Fibroblast of gingiva (primary cell): ENCODE measurements at places on chromosomes 3 and 15.

DNA sequence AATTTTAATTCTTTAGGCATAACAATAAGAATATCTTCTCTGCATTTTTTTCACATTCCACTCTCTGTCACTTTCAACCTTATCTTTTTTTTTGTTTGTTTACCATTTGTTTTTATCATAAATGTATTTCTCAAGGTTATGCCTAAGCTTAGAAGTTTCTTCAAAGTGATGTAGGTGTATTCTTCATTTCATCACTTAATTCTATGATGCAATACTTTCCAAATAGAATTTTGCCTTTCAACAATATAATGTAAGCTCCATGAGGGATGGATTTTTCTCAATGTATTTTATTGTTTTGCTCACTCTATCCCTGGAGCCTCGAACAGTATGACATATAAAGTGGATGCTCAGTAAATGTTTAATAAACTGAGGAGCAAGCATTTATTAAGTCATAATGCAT lies 444.9 kb downstream of the EPHA6 start:
- no peak for DNase-seq

DNA sequence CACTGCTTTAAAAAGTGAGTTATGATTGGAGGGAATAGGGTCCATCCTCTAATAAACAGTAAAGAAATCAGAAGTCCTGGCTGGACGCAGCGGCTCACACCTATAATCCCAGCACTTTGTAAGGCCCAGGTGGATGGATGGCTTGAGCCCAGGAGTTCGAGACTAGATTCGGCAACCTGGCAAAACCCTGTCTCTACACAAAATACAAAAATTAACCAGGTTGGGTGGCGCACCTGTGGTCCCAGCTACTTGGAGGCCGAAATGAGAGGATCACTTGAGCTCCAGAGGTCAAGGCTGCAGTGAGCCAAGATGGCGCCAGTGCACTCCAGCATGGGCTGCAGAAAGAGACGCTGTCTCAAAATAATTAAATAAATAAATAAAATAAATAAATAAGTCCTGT lies 171.2 kb downstream of the POTEB3 start:
- DNase-seq: peak; percentile 0

DNA sequence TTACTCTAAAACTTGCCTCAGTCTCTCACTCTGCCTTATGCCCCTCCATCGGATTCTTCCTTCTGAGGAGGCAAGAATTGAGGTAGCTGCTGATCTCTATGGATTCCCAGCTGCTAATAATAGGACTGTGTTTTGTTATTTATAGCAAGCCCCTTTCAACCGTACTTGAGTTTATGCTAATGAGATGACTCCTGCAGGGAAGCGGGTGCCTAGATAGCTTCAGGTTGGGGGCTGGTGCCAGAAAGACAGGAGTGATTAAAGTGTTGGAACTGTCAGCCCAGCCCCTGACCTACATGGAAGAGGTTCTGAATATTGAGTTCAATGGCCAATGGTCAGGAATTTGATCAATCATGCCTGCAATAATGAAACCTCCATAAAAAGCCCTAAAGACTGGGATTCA lies 21.8 kb upstream of the LIMD1 start:
- no peak for DNase-seq

DNA sequence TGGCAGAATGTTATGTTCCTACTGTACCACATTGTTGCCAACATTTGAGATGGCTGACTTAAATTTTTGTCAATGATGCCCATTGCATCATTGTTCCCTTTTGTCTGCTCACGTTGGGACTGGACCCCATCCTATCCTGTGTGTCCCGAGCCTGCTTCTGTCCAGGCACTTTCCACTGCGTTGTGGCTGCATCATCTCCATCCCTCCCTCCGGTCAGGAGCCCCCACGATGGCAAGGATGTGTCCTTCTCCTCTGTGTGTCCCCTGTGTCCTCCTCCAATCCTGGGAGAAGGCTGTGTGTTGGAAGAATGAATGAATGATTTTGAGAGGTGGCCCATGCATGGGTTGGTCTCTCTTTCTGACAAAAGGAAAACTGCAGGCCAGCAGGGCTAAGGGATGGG lies 19.4 kb upstream of the MRPS22 start:
- DNase-seq: no peak

GRCh38 chr15:73046073-73046472 lies 6.2 kb upstream of the NEO1 start:
- DNase-seq: no peak

GRCh38 chr3:102200126-102200525 lies 234.7 kb upstream of the ZPLD1 start:
- DNase-seq: no peak

DNA sequence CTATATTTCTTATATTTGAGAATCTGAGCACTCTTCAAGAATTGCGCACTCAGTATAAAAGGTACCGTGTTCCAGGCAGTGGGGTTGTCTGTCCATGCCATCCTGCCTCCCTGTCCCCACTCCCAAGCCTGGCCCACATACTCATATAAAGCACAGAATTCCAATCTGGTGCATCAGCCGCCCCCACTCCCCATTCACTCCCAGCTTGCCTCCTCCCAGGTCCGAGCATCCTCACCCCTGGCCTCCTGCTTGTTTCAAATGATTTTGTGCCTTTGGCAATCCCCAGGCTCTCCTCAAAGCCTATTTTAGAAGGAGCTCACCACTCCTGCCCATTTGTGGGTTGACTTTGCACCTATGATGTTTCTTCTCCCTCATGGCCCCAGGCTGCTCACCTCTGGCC lies 22.2 kb upstream of the IGF1R start:
- no peak for DNase-seq

- no peak for DNase-seq
These were observed 210.2 kb downstream of the XXYLT1 start for GRCh38 chr3:195060531-195061291.

- DNase-seq: no peak
These were observed 341.6 kb upstream of the WNT5A start for GRCh38 chr3:55828712-55829111.

DNA sequence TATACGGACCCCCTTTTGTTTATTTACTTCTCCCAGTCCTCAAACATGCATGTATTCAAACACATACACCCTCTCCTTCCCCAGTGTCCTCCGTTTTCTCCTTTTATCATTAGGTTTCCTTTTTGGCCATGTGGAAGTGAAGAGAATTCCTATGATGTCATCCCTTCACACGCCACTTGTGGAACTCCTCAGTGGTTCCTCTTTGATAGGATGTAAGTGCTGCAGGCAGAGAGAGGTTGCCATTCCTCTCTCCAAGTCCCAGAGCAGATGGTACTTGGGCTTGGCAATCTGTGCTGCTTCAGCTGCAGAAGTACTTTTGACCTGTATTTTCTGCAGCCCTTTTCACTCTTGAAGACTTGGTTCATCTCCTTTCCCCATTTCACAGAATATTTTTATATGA lies 32.9 kb upstream of the CRTC3 start:
- no peak for DNase-seq

DNA sequence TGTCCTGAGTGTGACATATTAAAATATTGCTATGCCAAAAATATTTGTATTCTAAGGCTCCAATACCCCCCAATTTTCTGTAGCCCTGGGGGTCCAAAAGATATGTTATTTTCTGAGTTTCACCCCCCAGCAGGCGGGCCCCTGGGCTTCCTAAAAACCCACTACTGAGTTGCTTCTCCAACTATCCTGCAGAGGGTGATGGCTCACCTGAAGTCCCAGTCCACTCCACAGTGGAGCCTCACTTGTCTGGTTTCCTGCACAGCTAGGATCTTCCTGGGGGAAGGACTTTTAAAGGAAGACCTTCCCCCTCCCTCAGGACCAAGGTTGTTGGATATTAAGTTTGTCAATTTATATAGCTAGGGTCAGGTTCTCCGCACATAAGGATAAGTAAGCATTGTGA lies 1181.4 kb downstream of the ROBO2 start:
- no peak for DNase-seq

GRCh38 chr3:127488141-127488672 lies 102.3 kb downstream of the TPRA1 start:
- DNase-seq: no peak

DNA sequence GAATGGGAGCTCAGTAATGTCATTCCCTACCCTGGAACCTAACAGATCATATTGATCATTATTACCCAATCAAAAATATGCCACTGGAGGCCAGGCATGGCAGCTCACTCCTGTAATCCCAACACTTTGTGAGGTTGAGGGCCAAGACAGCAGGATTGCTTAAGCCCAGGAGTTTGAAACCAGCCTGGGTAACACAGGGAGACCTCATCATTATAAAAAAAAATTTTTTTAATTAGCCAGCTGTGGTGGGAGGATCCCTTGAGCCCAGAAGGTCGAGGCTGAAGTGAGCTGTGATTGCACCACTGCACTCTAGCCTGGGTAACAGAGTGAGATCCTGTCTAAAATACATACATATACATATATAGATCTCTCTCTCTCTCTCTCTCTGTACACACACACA lies 10.2 kb downstream of the IGDCC4 start:
- peak; percentile 44 for DNase-seq

DNA sequence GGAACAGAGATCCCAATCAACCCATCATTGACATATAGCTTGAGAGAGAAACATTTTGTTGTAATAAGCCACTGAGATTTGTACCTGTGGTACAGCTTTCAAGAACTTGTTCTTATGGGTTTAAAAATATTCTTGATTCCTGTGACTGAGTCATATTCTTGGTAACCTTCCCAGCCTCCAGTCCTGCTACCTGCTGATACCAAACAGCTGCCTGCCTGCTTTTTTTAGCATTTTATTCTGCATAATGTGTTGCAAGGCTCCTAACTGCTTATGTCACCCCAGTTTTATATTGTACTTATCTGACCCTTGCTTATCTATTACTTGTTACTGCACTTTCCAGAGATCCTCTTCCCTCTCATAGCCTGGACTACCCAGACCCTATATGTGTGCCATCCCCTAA lies 349.3 kb upstream of the SOX2 start:
- DNase-seq: no peak

DNA sequence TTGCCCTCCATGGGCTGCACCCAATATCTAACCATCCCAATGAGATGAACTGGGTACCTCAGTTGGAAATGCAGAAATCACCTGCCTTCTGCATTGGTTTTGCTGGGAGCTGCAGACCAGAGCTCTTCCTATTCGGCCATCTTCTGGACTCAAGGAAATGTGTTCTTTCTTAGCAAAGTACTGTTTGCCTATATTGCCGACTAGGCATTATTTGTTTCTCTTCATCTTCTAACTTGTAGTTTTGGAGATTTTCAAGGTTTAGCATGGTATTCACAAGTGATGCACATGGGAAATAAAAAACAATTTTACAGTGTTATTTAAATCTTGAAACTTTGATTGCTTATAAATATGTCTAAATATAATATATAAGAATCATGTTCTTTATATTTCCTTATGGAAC lies 377.8 kb upstream of the POU1F1 start:
- no peak for DNase-seq

- DNase-seq: no peak
These were observed 58.8 kb upstream of the CTXND1 start for GRCh38 chr15:80310776-80311175.

DNA sequence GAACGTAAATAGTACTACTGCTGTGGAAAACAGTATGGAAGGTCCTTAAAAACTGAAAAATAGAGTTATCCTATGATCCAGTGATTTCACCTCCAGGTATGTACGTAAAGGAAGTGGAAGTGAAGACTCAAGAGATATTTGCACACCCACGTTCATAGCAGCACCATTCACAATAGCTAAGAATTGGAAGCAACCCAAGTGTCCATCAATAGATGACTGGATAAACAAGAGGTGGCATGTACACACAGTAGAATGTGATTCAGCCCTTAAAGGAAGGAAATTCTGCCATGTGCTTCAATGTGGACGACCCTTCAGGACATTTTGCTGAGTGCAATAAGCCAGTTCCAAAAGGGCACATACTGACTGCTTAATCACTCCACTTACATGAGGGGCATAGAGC lies 188.3 kb downstream of the APBA2 start:
- DNase-seq: no peak

DNA sequence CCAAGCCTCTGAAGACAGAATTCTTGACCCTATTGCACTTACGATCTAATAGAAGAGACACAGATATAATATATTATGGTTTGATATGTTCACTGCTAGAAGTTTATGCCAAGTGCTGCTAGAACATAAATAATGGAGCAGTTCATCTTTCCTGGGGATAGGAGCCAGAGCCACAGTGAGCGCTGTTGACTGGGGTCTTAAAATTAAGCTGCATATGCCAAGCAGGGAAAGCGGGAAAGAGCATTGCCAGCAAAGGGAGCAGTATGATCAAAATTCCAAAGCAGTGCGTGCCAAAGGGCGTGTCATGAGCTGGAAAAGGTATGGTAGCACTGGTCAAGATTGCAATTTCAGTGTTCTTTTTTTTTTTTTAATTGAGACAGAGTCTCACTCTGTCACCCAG lies 49.1 kb upstream of the ABHD2 start:
- no peak for DNase-seq

GRCh38 chr3:177657243-177657642 lies 460.0 kb upstream of the TBL1XR1 start:
- DNase-seq: no peak

DNA sequence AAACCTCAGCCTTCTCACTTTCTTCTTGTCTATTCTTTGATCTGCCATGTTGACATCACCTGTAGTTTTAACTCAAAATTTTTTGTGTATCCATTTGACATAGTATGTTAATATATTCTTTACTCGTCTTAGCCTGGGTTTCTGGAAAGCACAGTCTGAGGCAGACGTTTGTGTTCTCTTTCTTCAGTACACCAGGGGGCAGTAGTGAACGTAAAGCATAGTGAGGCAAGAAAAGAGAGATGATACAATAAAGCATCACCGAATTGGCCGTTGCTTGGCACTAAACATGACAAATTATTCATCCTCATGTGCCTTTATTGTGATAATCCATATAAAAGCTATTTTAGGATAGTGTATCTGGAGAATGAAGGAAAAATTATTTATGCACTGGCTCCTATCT lies 141.0 kb upstream of the MYRIP start:
- peak; percentile 38 for DNase-seq

DNA sequence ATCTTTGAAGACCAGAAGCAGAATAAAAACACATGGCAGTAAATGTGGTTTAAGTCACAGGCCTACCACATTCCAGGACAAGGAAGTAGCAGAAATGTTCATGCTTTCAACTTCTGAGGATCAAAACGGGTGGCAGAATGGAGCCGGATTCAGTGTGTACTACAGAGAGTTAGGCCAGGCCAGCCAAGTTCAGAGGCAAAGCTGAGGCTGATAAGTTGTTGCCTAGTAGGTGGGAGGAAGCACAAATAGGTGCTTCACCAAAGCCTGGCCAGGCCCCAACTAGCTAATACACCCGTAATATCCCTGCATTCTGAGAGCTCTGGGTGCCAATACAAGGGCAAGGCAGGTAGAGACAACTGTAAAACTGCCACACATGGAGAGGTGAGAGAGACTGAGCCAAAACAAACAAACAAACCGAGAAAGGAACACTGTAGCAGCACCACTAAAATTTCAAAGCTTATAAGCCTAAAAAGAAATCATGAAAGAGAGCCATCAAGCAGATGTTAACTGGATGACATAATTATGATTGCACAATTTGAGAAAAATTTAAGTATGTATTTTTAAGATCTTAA lies 156.4 kb upstream of the CBLB start:
- no peak for DNase-seq

DNA sequence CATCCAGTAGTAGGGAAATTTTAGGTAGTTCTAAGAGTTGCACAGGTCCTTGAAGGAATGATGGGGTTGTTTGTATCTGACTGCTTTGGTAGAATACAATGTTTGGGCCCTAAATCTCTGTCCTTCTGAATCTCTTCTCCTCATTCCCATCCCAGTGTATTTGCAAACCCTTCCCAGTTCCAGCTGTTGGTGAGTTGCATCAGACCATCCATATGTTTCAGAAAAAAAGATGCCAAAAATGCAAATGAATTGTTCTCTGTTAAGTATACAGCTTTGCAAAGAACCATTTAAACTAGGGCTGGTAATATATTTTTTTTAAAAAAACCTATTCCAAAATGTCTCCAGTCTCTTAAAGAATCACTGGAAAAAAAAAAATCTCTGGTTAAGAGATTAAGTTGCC lies 250.8 kb upstream of the FEZF2 start:
- peak; percentile 15 for DNase-seq
